ENCODE measurements at places on chromosomes 11 and 22.
A peak's percentile ranks its signal among the peaks of the same experiment; 100 is the strongest.

- DNase-seq, result no peak
Measured at GRCh38 chr11:73281796-73282660, 9.9 kb downstream of the P2RY6 start.

GRCh38 chr11:12785901-12786300, 111.7 kb downstream of the TEAD1 start:
- DNase-seq, result no peak

DNA sequence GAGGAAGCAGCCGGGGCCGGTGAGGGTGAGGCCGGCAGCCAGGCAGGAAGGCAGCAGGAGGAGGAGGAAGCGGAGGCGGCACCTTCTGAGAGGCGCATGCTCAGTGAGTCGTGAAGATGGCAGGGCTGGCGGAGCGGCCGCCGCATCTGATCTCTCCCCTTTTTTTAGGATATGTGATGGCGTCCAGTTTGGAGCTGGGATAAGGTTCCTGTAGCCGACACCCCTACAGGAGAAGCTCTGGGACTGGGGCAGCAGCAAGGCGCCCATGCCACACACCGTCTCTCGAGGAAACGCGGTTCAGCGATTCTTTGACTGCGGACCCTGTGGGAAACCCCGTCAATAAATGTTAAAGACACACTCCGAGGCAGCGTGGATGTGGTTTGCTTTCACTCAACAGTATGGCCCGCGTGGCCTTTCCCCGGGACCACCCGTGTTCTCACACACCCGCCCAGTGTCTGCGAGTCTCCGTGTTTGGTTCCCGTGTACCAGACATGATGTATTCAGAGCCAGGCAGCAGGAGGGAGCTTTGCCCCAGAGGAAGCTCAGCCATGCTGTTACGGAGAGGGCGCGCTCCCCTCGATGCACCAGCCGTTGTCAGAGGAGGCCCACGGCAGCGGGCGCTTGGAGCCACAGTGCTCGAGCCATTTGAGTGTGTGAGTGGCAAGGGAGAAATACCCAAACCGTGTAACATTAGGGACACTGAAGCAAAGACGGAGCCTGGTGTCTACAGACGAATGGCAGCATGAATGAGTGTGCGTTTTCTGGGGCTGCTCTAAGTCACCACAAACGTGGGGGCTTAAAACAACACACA, 27.7 kb upstream of the PARVB start:
- DNase-seq, result peak; percentile 64

DNA sequence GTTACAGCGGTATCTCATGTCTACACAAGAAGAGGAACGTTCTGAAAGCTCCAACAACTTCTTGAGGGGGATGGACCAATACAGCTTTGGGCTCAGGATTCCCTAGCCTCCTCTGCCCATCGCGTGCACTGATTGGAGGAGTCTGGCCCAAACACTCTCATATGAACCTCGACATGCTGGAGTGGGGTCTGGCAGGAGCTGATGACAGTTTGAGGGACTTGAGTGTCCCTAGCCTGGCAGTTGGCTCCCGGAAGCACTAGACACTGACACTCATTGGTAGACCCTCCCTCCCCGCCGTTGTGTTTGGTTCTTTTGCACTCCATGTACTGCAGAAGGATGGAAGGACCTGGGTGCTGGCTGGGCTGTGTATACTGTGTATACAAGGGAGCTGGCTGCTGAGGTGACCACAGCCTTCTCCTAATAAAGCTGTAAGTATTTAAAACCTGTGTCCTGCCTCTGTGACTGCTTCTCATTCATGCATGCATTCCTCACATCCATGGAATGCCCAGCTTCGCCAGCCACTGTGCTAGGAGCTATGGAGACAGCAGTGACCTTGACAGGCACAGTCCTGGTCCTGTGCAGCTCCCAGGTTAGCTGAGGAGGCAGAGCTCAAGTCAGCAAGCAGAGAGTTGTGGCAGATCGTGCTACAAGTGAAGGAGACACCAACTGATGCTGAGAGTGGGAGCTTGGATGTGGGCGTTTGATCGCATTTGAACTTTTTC, 27.9 kb downstream of the ADAMTS15 start:
- DNase-seq, result no peak

DNA sequence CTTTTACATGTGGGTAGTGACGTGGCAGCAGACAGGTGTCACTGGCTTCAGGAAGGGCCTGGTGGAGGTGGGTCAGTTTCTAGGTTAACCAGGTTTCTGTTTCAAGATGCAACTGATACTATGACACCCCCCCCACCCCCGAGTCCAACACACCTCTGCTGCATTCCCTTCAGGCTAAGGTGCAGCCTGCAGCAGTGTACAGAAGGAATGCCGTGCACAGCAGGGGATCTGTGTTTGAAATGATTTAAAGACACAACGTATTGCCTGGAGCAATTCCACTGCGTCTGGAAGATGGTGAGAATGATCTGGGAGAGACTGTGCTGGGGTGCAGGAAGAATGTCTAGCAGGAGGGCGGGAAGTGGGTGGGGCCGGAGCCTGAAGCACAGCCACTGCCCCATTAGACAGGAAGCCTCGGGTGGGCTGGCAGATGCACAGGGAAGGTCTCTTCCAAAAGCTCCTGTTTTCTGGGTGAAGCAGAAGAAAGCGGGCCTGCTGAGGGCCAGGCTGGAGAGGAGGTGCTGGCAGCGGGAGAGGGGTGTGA, 11.9 kb upstream of the TESMIN start:
- DNase-seq, result no peak

- no peak for DNase-seq
Measured at GRCh38 chr11:44709966-44710365, 16.8 kb upstream of the TSPAN18 start.

DNA sequence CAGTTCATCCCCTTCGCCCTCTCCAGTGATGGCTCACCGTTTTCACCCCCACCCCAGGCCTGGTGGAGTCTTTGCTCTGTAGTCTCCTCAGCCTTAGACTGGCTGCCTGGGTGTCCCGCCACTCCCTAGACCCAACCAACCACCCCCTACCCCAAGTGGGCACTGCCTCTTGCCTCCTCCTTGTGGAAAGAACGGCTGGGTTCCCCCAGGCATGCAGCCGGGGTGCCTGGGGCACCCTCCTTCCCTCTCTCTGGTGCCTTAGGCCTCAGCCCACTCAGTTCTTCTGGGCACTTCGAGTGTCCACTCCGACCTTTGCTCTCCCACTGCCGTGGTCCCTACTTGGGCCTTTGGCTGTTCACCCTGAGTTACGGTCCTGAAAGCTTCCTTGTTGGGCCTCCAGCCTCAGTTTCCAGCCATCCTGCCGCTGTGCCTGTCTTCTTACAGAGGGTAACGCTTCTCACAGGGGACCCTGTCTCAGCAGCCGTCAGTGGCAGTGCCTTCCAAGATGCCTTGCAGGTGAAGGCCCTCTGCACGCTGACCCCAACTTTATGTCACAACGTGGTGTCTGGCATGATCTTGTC, 3.1 kb downstream of the GRIK4 start:
- no peak for DNase-seq

DNA sequence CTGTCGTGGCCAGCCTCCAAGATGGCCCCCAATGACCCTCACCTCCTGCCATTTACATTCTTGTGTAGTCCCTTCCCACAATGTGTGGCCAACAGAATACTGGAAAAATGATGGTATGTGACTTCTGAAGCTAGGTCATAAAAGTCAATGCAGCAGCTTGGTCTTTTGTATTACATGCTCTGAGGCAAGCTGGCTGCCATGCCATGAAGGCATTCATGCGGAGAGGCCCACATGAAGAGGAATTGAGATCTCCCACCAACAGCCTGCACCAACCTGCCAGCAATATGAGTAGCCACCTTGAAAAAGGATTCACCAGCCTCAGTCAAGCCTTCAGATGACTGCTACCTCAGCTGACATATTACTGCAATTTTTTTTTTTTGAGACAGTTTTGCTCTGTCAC, 4.6 kb downstream of the MRTFA start:
- DNase-seq, result no peak

GRCh38 chr11:32451808-32452207, 16.5 kb upstream of the WT1 start:
- no peak for DNase-seq

DNA sequence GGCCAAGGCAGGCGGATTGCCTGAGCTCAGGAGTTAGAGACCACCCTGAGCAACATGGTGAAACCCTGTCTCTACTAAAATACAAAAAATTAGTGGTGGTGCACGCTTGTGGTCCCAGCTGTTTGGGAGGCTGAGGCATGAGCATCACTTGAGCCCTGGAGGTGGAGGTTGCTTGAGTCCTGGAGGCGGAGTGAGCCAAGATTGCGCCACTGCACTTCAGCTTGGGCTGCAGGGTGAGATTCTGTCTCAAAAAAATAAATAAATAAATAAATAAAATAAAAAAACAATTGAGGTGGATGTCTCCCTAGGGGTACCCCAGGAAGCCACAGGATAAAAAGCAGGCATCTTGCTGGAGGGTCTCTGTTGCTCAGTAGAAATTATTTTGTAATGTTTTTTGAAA, 14.1 kb downstream of the PTPRJ start:
- no peak for DNase-seq

GRCh38 chr11:26032241-26032640, 299.7 kb upstream of the ANO3 start:
- no peak for DNase-seq

GRCh38 chr11:132742929-132743328, 789.4 kb downstream of the OPCML start:
- no peak for DNase-seq

DNA sequence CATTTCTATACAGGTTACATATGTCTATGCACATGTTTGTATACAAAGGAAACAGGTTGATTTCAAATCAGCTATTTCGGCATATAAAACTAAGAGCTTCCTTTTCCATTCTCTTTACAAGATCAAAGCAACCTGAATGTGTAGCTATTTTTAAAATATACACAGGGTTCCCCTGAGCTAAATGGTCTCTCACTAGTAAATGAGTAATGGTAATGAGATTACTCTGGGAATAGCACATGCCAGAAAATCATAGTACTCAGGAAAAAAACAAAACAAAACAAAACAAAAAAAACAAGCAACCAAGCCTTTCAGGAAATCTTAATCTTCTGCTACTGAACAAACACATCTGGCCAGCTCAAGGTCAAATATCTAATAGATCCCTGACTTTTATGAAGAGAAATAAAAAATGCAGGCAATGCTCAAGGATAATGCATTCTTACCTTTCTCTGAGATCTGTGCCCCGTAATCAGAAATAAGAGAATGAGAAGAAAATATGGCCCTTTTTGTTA, 156.6 kb upstream of the POU2AF2 start:
- DNase-seq, result no peak

GRCh38 chr22:37749831-37750595, 53.2 kb downstream of the TRIOBP start:
- no peak for DNase-seq

GRCh38 chr22:20586403-20586745, 79.0 kb downstream of the MED15 start:
- DNase-seq, result no peak

Data from stimulated activated CD4-positive, alpha-beta T cell treated with anti-CD3 and anti-CD28 coated beads, Interleukin-2, amount 100 ng/mL, for 48 hours (primary cell).